Memory B cell (primary cell): ENCODE measurements at places on chromosomes 12 and 14.

GRCh38 chr14:106276326-106277267 is 750.2 kb downstream of the TMEM121 start:
- DNase-seq = no peak

GRCh38 chr12:8603856-8604255 is 8.8 kb downstream of the AICDA start:
- DNase-seq = no peak

DNA sequence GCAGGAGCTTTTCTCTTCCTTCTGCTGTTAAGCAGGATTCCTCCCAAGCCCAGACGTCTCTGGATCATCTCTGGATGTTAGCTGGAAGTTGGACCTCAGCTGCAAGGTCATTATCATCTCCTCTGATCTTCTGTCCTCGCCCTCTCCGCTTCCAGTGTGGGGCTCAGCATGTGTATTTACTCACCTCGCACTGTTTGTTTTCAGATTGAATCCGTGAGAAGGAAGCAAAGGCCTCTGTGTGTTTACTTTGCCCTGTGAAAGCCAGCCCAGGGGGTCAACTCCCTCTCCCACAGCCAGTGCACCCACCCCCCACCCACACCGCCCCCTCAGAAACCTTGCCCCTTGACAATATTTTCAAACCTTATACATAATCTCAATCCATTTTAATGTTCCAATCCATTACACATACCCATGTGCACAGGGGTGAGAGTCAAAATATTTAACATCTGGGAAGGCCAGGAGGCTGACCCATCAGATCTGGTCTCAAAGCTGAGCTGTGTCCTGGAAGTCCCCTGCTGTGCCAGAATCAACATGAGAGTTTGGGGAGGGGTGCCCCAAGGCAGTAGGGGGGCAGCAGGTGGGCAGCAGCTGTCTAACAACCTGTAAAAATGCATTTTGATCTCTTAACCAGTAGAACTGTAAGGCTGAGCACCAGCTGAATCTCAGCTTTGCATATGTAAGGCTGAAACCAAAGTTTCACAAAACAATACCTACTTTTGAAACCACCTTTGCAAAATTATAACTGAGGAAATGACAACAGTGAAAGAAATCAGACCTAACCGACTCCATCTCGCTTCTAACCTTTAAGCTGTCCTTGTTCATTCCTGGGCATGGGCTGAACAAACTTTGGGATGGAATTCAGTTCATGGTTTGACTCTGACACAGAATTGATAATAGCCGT is 157.9 kb downstream of the ZNF664 start:
- no peak for DNase-seq

GRCh38 chr14:31897581-31898186 is 179.4 kb upstream of the ARHGAP5 start:
- DNase-seq = no peak

DNA sequence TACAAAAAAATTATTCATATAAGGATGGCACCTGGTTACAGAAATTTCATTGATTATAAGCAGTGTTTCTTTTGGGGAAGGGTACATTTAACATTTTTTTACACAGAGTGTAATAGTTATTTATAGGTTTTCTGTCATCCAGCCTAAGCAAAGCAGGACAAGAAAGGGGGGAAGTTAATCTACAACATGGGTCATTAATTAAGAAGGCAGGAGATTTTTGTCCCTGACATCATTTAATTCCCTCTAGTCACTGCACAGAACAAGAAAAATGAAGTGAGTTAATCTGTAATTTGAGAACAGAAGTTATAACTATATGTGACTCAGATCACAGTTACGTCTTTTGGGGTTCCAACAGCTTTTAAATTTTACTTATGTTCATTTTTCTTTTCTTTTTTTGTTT is 173.4 kb downstream of the PTPRO start:
- no peak for DNase-seq

GRCh38 chr14:36757734-36758601 is 96.3 kb downstream of the PAX9 start:
- DNase-seq = no peak

DNA sequence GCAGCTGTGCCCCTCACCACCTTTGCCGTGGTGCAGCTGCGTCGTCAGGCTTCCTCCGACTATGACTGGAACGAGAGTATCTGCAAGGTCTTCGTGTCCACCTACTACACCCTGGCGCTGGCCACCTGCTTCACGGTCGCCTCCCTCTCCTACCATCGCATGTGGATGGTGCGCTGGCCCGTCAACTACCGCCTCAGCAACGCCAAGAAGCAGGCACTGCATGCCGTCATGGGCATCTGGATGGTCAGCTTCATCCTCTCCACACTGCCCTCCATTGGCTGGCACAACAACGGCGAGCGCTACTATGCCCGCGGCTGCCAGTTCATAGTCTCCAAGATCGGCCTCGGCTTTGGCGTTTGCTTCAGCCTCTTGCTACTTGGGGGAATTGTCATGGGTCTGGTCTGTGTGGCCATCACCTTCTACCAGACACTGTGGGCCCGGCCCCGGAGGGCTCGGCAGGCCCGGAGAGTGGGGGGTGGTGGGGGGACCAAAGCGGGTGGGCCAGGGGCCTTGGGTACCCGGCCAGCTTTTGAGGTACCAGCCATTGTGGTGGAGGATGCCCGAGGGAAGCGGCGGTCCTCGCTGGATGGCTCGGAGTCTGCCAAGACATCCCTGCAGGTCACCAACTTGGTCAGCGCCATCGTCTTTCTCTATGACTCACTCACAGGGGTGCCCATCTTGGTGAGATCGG is 2.6 kb downstream of the GPR162 start:
- no peak for DNase-seq

DNA sequence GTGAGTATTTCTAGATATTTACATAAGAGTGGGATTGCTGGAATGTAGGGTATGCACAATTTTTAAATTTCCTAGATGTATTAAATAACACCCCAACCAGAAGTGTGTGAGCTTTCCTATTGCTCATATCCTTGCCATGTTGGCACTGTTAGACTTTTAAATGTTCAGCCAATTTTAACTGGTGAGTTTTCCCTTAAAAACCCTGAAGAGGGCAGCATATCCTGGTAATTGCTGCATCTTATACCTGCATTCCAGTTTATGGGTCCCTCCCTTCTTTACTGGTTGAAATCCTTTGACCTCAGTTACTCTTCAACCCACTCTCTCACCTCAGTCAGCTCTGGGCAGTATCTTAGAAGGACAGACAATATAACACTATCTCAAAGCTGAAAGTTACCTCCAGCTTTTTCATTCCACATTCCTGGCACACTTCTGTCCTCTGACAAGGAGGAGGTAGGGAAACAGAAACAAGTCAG is 270.6 kb downstream of the PAWR start:
- DNase-seq = no peak
